Sciatic nerve (tissue), 2 donors: ENCODE measurements at places on chromosomes 7 and 10. TPM values are rescaled to one million over a fixed set of nuclear protein-coding genes. Genes with fewer than 3 reads are reported as not detected.

GRCh38 chr7:102888561-102889233 lies 24.1 kb upstream of the LRRC17 start:
- DNase-seq = no peak

GRCh38 chr10:69486922-69487730 lies 35.9 kb downstream of the TSPAN15 start:
- DNase-seq = peak; percentile 42

DNA sequence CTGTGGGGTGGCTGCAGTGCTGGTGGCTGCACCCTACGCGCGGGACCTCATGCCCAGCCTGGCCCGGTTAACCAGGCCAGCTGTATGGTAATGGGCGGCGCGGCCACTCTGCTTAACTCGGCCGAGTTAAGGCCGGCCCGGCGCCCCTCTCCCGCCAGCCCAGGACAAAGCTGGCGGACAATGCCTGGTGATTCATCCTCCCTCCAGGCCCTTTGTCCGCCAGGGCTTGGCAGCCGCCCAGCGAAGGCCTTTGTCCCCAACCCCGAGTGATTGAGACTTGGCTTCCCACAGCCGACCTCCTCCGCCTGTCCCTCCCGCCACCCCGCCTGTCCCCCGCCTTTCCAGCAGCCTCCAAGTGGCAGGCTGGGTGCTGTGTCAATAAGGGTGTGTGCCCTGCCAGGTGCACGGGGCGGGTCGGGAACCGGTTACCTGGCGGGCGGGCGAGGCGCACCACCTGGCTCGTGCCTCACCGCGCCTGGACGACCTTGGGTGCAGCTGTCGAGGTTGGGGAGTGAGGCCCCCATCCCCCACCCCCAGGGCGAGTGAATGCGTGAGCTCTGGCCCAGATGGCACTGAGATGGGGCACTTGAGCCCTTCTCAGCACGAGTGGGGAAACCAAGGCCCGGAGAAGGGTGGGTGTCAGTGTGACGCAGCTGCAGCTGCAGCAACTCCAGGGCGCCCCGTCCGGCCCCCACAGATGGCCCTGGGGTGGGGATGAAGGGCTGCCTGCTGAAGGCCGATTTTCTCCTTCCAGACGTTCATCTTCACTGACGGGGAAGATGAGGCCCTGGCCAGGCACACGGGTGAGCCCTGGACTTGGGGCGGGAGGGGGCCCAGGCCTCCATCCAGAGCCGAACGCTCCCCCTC lies 4.6 kb downstream of the LFNG start:
- DNase-seq = peak; percentile 87

DNA sequence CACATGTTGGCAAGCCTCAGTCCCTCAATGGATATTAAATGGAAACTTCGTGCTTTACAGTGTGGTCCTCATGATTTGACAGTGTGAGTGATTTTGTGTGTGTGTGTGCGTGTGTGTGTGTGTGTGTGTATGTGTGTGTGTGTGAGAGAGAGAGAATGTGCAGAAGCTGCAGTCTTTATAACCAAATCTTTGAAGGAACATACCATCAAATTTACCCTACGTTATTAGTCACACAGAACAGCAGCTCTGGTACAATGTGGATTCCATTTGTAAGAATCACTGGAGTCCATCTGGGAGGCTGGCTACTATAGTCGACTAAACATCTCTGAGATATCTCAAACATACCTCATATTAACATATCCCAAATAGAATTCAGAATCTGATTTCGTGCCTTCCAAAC lies 928.0 kb upstream of the POT1 start:
- DNase-seq = no peak

- DNase-seq = no peak
These were observed 2.6 kb downstream of the ZC3HAV1 start for GRCh38 chr7:139106959-139107358.

GRCh38 chr7:69908454-69908853 lies 310.2 kb downstream of the AUTS2 start:
- no peak for DNase-seq

- DNase-seq = no peak
These were observed 255.6 kb upstream of the BMPER start for GRCh38 chr7:33649476-33650441.

GRCh38 chr10:23362879-23363792 lies 18.5 kb upstream of the C10orf67 start:
- DNase-seq = no peak

DNA sequence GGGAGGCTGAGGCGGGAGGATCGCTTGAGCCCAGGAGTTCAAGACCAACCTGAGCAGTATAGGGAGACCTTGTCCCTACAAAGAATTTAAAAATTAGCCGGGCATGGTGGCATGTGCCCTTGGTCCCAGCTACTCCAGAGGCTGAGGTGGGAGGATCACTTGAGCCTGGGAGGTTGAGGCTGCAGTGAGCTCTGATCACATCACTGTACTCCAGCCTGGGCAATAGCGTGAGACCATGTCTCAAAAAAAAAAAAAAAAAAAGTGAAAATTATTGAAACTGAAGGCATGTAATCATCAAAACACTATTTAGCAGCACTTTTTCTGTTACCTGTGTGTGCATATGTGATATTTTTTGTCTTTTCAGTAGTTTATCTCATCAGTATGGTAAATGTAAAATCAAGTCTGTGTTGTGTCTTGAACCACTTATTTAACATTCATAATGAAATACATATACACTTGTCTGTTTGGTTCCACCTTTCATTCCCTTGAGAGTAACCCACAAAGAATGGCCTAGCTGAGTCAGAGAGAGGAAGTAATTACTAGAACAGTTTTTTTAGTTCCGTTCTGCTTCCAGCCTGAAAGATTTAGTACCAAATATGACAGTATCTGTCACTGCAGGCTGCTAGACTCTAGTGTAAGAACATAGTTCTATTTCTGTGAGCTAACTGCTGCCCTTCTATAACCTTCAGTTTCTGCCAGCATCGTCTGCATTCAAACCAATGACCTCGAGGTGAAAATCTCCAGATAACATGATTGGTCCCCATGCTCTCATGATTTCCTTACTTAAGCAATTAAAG lies 68.6 kb downstream of the MMRN2 start:
- DNase-seq = no peak

GRCh38 chr10:85262992-85263391 lies 934.6 kb downstream of the CCSER2 start:
- DNase-seq = no peak

DNA sequence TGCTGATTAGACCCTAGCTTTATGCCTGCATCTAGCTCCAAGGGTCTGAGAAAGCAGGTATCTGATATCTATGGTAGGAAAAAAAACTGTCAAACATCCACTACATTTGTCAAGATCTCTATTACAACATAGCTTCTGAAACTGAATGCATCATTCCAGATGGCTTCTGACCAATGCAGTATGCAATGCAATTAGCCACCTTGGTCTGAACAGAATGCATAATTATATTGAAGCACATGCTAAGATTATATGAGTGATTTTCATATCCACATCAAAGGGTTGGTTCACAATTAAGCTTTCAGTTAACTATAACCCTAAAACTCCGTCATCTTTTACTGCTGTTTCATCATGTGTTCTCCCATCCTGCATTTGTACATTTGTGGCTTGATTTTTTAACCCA lies 271.4 kb downstream of the POLR1F start:
- no peak for DNase-seq

DNA sequence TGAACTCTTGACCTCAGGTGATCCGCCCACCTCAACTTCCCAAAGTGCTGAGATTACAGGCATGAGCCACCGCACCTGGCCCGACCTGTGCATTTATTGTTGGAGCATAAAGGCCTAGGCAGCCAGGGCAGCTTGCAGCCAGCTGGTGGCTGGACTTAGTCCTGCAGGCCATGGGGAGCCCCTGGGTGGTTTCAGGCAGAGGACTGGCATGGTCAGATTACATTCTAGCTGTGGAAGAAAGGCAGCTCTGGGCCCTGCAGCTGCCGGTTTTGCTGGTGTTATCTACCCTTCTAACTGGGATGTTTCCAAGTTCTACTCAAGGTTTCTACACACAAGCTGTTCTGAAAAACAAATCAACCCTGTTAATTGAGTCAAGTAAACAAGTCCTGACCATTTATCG lies 22.7 kb upstream of the MKRN1 start:
- no peak for DNase-seq

DNA sequence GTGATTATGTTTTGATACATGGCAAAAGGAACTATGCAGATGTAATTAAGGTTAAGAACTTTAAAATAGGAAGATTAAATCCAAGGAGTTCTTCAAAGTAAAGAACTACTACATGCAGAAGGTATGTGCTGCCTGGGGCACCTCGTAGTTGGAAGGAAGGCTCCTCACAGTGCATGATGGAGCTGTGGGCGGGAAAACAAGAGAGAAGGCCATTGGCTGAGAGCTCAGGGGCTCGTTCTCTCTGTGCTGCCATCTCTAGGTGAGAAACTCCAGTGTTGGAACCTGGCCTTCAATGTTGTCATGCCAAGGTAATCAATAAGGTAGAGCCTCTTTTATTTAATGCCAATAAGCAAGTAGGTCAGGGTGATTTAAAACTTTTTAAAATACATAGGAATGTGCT lies 391.4 kb upstream of the ETV1 start:
- DNase-seq = no peak

DNA sequence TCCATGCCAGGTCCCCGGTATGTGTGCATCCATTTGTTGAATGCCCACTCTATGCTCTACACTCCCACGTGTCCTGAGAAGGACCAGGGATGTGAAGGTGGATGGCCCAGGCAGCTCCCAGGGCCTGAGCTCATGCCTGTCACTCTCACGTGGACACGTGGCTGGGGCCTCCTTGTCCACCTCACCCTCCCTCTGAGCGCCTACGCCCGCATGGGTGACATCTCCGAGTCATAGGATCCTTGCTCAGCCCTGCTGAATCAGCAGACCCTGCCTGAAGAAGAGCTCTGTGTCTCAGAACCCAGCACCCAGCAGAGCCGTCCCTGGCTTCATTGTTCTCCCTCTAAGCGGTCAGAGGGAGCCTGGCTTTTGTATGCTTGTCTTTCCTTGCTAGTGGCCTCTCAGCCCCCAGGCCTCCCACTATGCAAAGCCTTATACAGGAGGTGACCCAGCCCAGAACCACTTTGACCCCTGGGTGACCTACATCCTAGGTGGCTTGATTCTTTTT lies 107.9 kb upstream of the PPIF start:
- no peak for DNase-seq

DNA sequence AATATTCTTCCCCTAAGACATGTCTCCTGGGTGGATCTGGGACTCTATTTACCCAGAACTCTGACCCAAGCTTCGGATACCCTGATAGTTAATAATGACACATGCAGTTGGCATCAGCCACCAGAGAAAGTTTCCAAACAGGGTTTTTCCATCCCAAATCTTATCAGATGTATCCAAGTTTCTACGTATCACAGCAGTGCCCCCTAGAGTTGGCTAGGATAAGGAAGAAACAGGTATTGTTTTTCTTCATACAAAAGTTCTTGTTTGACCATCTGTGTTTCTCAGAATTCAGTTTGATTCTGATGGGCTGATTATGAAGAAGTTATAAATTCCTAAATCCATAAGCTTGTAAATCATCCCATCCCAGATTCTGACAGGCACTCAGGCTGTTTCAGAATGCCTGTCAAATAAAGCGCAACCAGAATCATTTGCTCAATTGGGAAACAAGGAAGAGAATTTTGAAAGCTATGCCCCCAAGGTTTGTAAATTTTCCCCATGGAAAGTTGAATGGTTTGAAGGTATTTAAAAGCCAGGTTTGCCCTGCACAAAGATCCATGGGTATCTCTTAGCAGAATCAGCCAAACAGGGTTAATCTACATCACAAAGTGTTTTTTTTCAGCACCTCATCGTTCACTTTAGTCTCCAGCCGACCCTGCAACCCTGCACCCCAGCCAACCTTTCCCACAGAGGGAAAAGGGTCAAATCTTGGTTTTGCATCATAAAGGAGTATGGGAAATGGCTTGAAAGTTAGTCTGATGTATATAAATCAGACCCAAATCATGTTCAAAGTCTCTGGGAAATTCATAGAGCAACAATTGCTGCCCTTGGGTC lies 47.4 kb downstream of the NRAP start:
- no peak for DNase-seq

GRCh38 chr7:66840316-66840715 lies 80.7 kb upstream of the TMEM248 start:
- no peak for DNase-seq

- DNase-seq = no peak
These were observed 43.2 kb downstream of the FIGNL1 start for GRCh38 chr7:50406935-50407334.

GRCh38 chr7:36535866-36536664 lies 146.4 kb downstream of the ANLN start:
- DNase-seq = no peak

DNA sequence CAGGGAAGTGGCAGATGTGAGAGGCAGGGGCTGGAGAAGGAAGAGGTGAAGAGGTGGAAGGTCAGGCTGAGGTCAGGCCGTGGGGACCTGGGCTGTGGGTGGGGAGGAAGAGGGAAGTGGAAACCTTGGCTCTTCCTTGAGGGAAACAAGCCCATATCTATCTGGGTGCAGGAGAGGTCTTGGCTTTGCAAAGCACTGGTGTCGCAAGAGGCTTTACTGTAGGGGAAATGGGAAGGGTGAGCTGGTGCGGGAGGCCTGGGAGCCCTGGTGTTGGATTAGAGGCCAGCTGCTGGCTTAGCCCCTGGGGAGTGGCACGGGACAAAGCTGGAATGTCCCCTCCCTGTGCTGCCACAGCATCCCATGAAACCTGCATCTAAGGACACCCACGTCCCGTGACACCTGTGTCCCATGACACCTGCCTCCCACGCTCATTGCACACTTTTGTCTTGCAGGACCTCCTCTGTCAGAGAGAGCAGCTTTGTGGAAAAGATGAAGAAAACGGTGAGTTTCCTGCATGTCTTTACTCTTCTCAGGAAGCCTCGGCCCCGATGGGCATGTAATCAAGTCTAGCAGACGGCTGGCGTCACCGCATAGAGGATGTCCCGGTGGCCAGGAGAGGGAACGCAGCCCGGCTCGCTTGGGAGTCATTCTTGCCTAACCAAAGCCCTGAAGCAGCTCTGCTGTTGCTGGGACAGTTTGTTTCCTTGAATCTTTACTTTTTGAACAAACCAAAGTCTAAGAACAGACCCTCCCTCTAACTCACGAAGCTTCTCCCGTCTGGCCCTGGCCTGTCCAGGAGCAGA lies 22.2 kb downstream of the TMEM120A start:
- no peak for DNase-seq

GRCh38 chr7:140003913-140004382 lies 58.8 kb downstream of the PARP12 start:
- no peak for DNase-seq

DNA sequence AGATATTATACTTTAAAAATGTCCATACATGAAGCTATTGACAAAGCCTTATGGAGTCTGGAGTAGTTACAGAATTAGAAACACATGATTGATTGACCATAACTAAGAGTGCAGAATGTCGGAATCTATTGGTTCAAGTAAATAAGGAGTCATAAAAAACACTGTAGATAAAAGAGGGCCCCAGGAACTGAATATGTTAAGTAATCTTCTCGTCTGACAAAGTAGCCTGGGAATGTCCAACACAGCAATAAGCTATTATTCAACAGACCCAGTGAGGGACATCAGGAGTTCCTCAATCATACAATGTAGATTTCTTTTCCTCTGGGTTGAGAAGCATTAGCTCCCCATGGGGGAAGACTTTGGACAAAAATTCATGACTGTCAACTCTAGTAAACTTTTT lies 782.0 kb downstream of the SUGCT start:
- DNase-seq = no peak

GRCh38 chr10:20274571-20274970 lies 458.3 kb downstream of the PLXDC2 start:
- no peak for DNase-seq

GRCh38 chr10:33507662-33508425 lies 173.4 kb upstream of the NRP1 start:
- no peak for DNase-seq

GRCh38 chr10:66228887-66229286 lies 696.9 kb upstream of the LRRTM3 start:
- DNase-seq = no peak

HABP2 gene
- not detected for total RNA-seq

IDI1 gene
- 60.9 TPM for total RNA-seq

HDAC9 gene
- total RNA-seq = 27.6 TPM

EBF3 gene
- 38.9 TPM for total RNA-seq

SPAM1 gene
- total RNA-seq = not detected
